ENCODE measurements at places on chromosomes 12 and 14.

GRCh38 chr12:129746318-129746717, 157.5 kb downstream of the TMEM132D start:
- peaks cover 24% of the 10 kb centered on the region for H3K27me3 ChIP-seq
- no peaks in the 10 kb centered on the region for H3K4me1 ChIP-seq
- H3K4me3 ChIP-seq, result no peak overlapping the region
- H3K36me3 ChIP-seq, result no peaks in the 10 kb centered on the region
- no peak for DNase-seq

GRCh38 chr14:51240804-51241380, 845 bp downstream of the TMX1 start:
- no peak overlapping the region for H3K27ac ChIP-seq

- no peak overlapping the region for H3K27ac ChIP-seq
- H3K4me1 ChIP-seq, result no peaks in the 10 kb centered on the region
- no peak for DNase-seq
- no peak overlapping the region for H3K4me3 ChIP-seq
Observed at GRCh38 chr12:92496790-92497189, 206.0 kb upstream of the PLEKHG7 start.

- no peak for DNase-seq
- no peaks in the 10 kb centered on the region for H3K27me3 ChIP-seq
- H3K27ac ChIP-seq, result peak overlapping the region; percentile 73
Observed at GRCh38 chr12:124836759-124837158, 26.9 kb downstream of the SCARB1 start.

- H3K36me3 ChIP-seq, result 0 out of 2 replicates have a peak, but pooled peaks cover 2% of the 10 kb centered on the region
- H3K4me1 ChIP-seq, result peaks cover 21% of the 10 kb centered on the region
- H3K27me3 ChIP-seq, result no peaks in the 10 kb centered on the region
- no peak overlapping the region for H3K4me3 ChIP-seq
Observed at GRCh38 chr14:100246809-100247428, 8.0 kb downstream of the YY1 start.

DNA sequence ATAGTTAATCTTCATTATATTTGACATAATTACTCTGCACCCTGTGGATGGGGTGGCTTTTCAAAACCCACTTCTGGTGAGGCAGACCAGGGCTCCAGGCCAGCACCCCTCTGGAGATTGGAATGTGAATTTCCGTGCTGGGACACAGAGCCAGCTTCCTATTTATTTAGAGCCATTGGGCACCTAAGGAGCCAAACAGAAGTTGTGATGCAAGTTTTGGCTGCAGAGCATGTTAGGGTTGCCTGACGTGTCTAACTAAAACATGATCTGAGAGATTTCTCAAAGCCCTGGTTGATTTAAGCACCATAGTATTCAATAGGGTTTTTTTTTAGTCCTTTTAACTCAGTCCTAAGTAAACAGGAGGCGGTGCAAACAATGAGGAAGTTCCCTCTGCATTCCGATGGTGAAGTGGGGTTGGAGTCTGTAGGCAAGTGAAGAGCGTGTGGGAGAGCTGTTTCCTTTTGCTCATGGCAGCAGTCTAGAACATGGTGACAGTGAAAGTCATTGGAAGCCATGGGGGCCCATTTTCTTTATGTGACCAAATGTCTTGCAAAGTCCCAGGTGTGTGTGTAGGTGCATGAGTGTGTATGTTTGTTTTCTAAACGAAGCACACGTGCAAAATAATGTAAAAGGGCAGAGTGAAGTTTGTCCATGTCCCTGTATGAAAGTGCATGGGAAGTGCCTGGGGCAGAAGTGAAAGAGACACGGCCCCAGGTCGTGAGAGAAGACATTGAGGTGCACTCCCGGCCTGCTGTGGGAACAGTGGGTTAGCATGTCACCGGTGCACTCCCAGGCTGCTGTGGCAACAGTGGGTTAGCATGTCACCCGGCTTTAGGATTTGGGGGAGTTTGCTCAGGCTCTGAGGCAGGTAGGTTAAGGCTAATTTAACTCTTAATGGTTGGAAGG, 117.7 kb downstream of the PRKCH start:
- no peaks in the 10 kb centered on the region for H3K27me3 ChIP-seq
- peaks cover 32% of the 10 kb centered on the region for H3K4me1 ChIP-seq
- DNase-seq, result peak; percentile 96
- no peaks in the 10 kb centered on the region for H3K36me3 ChIP-seq
- peak overlapping the region; percentile 76 for H3K27ac ChIP-seq
- H3K4me3 ChIP-seq, result peak overlapping the region; percentile 48

GRCh38 chr14:104590240-104590965, 10.8 kb downstream of the C14orf180 start:
- no peaks in the 10 kb centered on the region for H3K4me1 ChIP-seq
- H3K27me3 ChIP-seq, result peaks cover 26% of the 10 kb centered on the region
- DNase-seq, result no peak
- H3K27ac ChIP-seq, result no peak overlapping the region

DNA sequence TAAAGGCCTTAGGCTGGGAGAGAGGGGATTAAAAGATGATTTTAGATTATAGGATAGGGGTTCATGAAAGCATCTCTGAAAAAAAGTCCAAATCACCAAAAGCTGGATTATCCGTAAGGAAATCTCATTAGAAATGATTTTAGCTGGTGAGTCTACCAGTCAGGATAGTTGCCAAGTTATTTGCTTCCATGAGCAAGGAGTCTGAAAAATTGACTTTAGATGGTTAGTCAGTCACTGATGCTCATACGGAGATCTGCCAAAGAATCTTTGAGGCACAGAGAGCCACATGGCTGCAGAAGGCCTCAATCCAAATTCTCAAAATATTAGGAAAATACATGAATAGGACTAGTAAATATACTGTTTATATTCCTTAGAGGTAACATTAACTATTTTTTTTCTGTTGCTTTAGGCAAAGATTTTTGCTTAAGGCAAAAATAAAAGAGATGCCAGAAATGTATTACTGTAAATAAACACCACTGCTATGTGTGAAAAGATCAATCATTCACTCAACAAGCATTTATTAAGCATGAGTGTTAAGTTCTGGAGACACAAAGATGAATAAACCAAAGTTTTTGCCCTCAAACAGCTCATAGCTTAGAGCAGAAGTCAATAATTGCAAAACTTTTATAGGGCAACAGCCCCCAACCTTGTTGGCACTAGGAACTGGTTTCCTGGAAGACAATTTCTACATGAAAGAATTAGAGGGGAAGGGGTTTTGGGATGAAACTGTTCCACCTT, 105.2 kb downstream of the BBS10 start:
- H3K4me1 ChIP-seq, result peaks cover 14% of the 10 kb centered on the region
- H3K4me3 ChIP-seq, result no peak overlapping the region
- DNase-seq, result no peak
- no peaks in the 10 kb centered on the region for H3K36me3 ChIP-seq
- no peaks in the 10 kb centered on the region for H3K27me3 ChIP-seq

DNA sequence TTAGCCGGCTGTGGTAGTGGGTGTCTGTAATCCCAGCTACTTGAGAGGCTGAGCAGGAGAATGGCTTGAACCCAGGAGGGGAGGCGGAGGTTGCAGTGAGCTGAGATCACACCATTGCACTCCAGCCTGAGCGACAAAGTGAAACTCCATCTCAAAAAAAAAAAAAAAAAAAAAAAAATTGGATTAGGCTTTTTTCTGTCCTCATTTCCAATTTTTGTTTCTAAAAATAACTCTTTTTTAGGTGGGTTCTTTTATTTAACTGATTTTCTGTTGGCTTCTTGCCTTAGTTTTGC, 863.7 kb downstream of the LRFN5 start:
- H3K27me3 ChIP-seq, result no peaks in the 10 kb centered on the region
- H3K27ac ChIP-seq, result no peak overlapping the region
- H3K36me3 ChIP-seq, result no peaks in the 10 kb centered on the region
- DNase-seq, result no peak
- no peaks in the 10 kb centered on the region for H3K4me1 ChIP-seq

DNA sequence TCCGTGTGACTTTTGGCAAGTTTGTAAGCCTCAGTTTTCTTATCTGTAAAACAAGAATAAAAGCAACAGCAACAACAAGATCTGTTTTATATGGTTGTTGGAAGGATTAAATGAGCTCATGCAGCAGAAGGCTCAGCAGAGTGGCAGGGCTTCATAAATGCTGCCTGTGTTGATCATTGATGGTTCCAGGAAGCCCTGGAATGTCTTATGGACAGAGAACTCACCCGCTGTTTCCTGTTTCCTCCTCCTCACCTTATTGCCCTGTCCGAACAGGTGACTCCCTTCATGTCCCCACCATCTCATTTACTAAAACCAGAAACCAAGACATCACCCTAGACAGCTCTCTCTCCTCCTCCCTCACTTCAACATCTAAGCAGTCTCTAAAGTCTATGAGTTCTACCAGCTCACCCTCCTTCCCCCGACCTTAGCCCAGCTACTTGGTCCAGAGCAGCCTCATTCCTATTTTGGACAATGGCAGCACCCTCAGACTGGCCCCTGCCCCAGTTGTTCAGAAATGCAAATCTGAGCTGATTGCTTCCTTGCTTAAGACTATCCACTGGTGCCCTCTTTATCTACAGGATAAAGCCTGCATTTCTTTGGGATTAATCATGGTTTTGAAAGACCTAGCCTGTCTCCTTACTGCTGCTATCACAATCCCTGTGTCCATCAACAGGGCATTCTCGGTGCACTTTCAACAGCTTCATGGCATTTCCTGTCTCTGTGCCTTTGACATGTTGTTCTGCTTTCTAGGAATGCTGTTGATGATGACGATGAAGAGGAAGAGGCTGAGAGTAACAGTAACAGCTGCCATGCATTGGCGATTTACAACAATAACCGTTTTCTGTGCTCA, 21.4 kb upstream of the GSG1 start:
- H3K4me1 ChIP-seq, result peaks cover 39% of the 10 kb centered on the region
- H3K36me3 ChIP-seq, result no peaks in the 10 kb centered on the region
- no peak overlapping the region for H3K4me3 ChIP-seq
- peak; percentile 50 for DNase-seq
- no peaks in the 10 kb centered on the region for H3K27me3 ChIP-seq

DNA sequence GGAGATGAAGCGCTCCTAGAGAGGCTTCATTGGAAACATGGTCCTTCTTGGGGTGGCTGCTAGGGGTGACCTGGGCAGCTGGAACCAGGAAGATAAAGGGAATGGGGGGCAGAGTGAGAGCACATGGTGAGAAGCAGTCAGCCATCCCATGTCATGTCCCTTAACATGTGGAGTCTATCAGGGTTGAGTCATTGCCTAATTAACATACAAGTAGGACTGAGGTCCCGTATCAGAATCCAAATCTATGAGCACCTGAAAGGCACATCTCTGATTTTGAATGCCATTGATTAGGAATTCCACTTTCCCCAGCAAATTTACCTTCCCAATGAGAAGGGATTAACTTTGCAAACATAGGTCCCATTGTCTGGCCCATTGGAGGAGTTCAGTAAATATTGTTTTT, 20.3 kb upstream of the PPP1R1A start:
- H3K4me3 ChIP-seq, result no peak overlapping the region
- H3K27ac ChIP-seq, result no peak overlapping the region
- no peaks in the 10 kb centered on the region for H3K36me3 ChIP-seq
- peaks cover 66% of the 10 kb centered on the region for H3K27me3 ChIP-seq
- no peaks in the 10 kb centered on the region for H3K4me1 ChIP-seq
- DNase-seq, result no peak

DNA sequence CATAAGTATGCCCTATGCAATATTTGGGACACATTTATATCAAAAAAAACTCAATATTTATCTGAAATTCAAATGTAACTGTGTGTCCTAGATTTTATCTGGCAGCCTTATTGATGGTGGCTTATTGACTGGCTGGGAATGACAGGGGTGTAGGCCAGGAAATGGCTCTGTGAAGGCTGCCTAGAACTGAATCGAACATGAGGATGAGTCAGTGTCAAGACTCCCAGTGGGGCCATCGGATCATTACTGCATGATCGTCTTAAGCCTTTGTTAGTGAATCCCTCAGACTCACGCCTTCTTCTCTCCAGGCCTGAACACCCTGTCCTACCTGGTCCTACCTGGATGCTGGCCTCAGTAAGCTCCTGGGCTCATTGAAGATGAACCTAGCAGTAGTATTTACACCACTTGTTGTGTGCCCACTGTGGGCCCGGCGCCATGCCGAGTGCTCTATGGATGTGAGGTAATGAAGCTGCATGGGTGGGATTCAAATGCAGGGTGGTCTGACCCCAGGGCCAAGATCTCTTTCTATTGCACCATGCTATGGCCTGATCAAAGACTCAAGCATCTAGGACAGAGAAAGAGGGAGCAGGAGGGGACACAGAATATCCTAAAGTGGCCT, 21.0 kb upstream of the FAIM2 start:
- DNase-seq, result no peak
- no peak overlapping the region for H3K4me3 ChIP-seq
- no peaks in the 10 kb centered on the region for H3K36me3 ChIP-seq
- no peak overlapping the region for H3K27ac ChIP-seq
- H3K27me3 ChIP-seq, result no peaks in the 10 kb centered on the region

DNA sequence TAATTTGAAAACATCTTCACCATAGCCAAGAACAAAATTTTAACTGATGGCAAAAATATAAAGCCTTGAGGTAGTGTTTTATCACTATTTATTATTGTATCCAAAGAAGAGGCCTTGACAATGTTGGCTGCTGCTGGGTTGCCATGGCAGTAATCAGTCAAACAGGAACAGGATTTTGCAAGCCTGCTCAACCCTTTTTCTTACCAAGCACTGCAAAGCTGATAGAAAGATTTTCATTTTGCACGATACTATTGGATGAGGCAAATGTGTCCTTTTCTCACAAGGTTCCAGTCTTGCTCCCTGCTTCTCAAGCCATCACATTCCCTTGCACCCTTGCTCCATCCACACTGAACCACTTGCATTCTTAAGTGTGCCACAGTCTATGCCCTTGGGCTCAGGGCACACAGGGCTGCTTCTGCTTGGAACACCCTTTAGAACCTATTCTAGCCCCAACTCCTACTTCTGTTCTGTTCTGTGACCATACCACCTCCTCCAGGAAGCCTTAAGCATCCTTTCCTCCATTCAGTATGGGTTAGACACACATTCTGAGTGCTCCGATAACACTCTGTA, 76.5 kb upstream of the AMIGO2 start:
- H3K4me1 ChIP-seq, result peaks cover 10% of the 10 kb centered on the region
- no peak overlapping the region for H3K4me3 ChIP-seq
- H3K27ac ChIP-seq, result no peak overlapping the region
- no peaks in the 10 kb centered on the region for H3K36me3 ChIP-seq
- no peak for DNase-seq
- no peaks in the 10 kb centered on the region for H3K27me3 ChIP-seq

GRCh38 chr12:93762912-93763553, 85.9 kb downstream of the CRADD start:
- no peak overlapping the region for H3K27ac ChIP-seq
- peaks cover 15% of the 10 kb centered on the region for H3K4me1 ChIP-seq
- DNase-seq, result no peak
- H3K4me3 ChIP-seq, result no peak overlapping the region

- no peak for DNase-seq
- H3K27me3 ChIP-seq, result no peaks in the 10 kb centered on the region
- no peak overlapping the region for H3K27ac ChIP-seq
- H3K36me3 ChIP-seq, result no peaks in the 10 kb centered on the region
Observed at GRCh38 chr12:105272814-105273416, 36.9 kb upstream of the APPL2 start.

DNA sequence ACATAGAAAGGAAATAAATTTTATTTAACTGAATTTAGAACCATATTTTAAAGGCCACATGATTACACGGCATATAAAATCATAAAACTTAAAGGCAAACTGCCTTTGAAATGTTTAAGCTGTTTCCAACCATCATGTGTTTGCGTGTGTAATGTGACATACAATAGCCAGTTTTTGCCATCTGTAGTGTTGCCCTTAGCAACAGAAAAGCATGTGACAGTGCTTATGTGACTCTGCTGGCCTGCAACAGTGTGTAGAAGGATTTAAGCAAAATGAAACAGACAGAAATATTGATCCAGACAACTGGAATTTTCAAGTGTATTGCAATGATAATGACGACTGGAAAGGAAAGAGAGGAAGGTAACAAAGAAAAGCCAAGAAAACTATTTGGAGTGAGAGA, 49.5 kb downstream of the TSPAN19 start:
- no peak overlapping the region for H3K4me3 ChIP-seq
- DNase-seq, result no peak
- no peaks in the 10 kb centered on the region for H3K4me1 ChIP-seq
- no peak overlapping the region for H3K27ac ChIP-seq
